ENCODE measurements at places on chromosomes 6 and 20. TPM values are rescaled to one million over a fixed set of nuclear protein-coding genes. Genes with fewer than 3 reads are reported as not detected.
A peak's percentile ranks its signal among the peaks of the same experiment; 100 is the strongest.

DNA sequence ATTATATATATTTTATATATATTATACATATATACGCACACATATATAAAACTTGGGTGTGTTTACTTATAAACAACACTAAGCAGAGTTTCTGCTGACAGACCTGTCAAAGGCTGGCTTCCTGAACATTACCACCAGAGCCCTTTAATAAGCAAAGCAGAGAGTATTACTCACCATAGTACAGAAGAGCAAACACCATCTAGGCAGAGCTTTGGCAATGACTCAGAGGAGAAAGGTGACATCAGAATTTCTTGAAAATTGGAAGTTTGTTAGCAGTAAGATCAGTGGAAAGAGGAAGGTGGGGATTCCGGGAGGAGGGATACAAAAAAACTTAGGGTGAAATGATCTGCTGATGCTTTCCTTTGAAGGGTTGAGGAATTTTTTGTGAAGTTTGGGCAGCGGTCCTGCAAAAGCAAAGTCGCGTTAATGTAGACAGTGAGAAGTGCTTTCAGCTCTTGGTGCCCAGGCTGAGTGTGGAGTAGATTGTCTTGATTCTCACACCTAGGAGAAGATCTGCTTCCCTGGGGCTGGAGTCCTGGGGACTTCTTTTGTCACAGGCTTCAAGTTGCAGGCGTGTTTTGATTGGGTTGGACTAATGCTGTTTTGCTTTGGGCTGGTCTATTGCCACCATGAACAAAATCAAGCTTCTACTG is 109.6 kb upstream of the BACH2 start:
- DNase-seq, result no peak

DNA sequence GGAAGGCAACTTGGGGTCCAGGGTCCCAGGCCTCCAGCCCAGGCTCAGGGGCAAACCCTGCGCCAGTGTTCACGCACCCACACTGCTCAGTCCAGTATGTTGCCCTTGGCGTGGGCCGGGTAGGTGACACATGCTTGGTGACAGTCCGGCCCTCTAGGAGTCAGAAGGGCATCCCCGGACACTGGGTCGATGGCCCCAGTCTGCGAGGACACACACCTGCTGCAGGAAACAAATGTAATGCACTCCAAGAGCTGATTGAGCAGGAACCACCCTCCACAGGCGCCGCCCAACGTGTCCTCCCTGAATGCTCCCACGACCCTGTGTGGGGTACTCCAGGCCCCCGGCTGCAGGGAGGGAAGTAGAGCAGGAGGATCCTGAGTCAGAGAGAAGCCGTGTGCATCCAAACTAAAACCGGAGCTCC is 160.7 kb downstream of the DLL1 start:
- DNase-seq, result no peak

- no peak for DNase-seq
These were observed 158.1 kb upstream of the RPS6KA2 start for GRCh38 chr6:166785131-166785530.

- DNase-seq, result peak; percentile 41
These were observed 105.7 kb downstream of the LCA5 start for GRCh38 chr6:79431537-79431933.

GRCh38 chr20:1423625-1424106 is 30.8 kb upstream of the FKBP1A start:
- peak; percentile 94 for DNase-seq

GRCh38 chr20:13119583-13119982 is 101.5 kb upstream of the ISM1 start:
- DNase-seq, result peak; percentile 52

DNA sequence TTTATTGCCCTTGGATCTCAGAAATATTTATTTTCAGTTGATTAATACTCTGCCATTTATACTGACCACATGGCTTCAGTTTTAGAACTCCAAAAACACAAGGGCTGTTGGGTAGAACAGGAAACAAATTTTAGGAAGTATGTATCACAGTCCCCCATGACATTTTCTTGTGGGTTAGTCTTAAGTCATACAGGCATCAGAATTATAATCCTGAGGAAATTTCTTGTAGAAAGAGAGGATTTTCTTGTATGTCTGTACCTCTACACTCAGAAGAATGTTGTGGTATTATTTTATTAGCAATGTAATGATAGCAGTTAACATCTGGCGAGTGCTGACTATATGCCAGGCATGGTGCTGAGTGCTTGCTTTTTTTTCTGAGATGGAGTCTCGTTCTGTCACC is 302.9 kb downstream of the CLIC5 start:
- no peak for DNase-seq

DNA sequence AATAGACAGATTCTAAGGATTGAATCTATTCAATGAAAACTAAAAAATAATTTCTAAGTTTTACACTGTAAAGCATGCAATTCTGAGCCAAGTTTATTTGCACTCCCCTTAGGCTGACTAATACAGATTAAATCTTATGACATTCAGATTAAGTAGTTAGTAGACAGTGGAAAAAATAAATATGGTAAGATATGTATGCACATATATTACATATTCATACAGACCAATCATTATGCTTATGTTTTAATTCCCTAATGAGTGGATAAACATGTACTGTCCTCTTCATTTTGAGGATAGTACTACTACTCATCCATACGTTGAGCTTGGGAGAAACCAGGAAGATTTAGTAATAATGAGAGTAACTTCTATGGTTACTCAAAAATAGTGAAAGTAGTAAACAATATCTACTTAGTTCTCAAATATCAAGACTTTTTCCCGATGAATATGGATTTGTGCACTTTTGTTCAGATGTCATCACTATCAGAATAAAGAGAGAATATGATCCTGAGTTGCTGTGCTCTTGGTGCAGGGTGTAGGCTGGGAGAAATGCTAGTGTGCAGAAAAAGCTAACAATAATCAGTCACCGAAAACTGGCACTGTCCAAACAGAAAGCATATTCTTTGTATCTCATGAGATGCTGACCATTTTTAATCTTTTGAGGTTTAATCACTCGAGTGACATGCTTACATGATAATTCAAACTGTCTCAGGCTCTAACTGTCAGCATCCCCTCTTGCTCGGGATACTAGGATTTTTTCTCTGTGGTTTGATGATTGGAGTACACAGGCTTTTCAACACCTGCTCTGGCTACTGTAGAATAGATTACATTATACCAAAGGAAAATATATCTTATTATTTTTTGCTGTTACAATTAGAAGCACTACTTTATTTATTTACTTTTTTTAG is 111.6 kb downstream of the EPHA7 start:
- DNase-seq, result no peak

GRCh38 chr20:32707691-32708581 is 34.2 kb upstream of the C20orf203 start:
- DNase-seq, result no peak

- no peak for DNase-seq
These were observed 234.7 kb downstream of the TRDN start for GRCh38 chr6:123402052-123402451.

- DNase-seq, result no peak
These were observed 20.2 kb downstream of the ADNP start for GRCh38 chr20:50911030-50911429.

- no peak for DNase-seq
These were observed 235.4 kb downstream of the CDKAL1 start for GRCh38 chr6:20769631-20770030.

DNA sequence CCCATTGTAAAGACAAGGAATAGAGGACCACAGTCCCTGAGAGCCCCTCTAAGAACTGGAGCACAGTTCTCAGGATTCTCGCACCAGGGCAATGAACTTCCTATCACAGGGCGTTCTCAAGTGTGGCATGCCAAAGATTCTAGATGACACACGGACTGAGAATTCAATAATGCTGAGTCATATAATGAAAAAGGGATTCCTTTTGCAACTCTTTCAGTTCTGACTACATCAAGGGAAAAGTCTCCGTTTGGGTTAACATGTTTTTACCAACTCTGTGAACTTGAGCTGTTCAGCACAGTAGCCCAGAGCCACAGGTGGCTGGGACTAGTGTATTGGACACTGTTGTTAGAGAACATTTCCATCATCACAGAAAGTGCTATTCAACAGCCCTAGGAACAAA is 3.4 kb downstream of the MED20 start:
- no peak for DNase-seq

GRCh38 chr6:33909737-33910136 is 105.9 kb upstream of the MLN start:
- DNase-seq, result no peak

GRCh38 chr6:7895125-7895423 is 15.5 kb downstream of the TXNDC5 start:
- no peak for DNase-seq

DNA sequence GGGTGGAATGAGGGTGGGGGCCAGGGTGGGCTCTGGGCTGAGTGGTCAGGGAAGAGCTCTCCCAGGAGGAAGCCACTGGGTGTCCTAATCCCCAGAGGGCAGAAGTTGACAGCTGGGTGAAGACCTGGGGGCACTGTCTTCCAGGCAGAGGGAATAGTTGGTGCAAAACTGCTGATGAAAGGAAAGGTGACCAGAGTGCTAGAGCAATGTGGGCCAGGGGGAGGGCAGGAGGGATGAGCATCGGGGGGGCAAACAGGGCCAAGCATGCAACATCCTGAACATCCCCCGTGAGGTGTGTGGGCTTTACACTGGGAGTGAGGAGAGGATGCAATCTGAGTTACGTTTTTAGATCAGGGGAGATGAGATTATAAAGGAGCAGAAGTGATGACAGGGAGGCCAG is 97.8 kb downstream of the NOL4L start:
- DNase-seq, result no peak

DNA sequence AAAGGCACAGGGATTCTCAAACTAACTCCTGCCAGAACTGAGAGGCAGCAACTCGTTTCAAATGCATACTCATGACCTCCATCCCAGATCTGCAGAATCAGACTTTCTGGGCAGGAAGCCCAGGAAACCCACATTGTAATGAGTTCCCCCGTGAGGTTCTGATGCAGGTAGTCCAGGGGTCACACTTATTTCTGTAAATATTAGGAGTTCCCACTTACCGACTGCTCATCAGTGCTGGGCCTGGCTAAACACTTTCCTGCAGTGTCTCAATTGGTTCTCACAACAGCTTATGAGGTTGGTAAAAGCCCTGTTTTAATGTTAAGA is 11.6 kb downstream of the DUSP15 start:
- no peak for DNase-seq

DNA sequence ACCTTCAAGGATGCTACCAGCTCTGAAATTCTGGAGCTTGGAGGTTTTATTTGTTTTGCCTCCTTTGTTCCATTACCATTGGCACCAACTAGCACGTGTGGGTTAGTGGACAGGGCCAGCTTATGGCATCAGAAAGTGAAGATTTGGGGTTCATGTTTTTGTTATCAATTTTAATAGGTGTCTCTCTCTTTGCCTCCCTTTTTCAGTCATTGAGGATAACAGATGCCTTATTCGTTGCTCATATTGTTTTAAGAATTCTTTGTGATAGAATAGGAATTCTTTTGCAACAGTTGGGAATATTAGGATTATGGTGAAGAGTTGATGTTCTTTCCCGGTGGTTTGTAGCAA is 22.9 kb downstream of the TMC2 start:
- no peak for DNase-seq

DNA sequence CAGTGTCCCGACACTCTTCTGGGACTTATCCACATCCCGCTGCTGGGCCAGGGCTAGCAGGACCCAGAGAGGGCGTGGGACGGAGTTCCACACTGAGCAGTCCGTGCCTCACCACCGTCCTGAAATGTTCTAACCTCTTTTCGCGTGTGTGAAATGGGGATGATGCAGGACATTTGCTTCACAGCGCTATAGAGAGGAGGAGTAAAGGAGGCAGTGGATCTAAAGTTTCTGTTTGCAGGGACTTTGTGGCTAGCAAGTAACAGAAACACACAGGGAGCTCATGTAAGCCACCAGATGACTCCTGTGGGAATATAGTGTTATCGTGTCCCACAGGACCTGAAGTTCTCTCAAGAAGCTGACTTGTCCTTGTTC is 634 bp downstream of the ITPA start:
- no peak for DNase-seq

DNA sequence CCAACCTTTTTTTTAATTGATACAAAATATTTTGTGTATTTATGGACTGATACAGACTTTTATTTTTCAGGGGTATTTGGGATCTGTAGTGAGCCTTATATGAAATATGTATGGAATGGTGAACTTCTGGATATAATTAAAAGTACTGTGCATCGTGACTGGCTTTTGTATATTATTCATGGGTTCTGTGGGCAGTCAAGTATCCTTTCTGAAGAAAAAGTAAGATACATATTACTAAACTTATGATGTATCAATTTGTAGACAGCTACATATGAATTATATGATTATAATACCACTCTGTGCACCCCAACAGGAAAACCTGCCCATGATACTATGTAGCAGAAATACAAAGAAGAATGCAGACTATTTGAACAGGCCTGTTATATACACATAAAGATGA is 47.2 kb downstream of the FIG4 start:
- no peak for DNase-seq

- DNase-seq, result no peak
These were observed 6.9 kb downstream of the ZMYND8 start for GRCh38 chr20:47349365-47350180.

DNA sequence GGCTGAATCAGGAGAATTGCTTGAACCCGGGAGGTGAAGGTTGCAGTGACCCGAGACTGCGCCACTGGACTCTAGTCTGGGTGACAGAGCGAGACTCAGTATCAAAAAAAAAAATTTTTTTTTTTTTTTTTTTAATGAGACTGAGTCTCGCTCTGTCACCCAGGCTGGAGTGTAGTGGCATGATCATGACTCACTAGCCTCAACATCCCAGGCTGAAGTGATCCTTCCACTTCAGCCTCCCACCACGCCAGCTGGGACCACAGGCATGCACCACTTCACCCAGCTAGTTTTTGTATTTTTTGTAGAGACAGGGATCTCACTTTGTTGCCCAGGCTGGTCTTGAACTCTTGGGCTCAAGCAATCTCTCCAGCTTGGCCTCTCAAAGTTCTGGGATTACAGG is 53.3 kb downstream of the MYO6 start:
- DNase-seq, result no peak

DNA sequence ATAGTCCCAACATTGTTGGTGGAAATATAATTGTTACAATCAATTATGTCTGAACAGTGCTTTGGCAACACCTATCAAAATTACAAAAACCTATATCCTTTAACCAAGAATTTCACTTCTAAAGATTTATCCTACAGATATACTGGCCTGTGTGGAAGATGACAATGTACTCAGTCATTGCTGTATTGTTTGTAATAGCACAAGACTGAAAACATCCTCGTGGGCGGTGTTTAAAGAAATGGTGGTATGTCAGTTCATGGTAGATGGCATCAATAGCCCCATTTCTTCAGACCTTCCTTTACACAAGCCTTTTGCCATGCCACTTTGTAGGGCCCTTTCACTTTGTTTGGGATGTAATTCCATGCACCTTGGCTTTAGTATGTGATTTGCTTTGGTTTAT is 9.8 kb upstream of the TPBG start:
- no peak for DNase-seq

DNA sequence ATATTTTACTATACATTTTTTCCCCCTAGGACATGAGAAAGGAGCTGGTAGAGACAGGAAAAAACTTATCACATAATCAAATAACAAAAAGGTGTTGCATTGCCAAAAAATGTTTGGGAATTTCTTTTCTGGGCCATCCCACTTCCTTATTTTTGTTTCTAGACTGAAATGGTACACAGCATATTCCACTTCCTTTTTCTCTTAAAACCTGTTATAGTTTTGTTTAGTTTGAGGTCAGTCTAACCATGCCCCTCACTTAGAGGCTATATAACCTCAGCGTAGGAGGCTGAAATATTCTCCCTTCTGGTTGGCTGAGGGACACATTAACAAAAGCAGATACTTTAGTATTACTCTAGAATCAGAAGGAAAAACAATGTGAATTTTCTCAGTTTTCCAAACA is 323.9 kb downstream of the GJA1 start:
- DNase-seq, result no peak

Gene DNMT3B
- total RNA-seq, result 996 TPM

Gene ANKS1A
- total RNA-seq, result 26.5 TPM

Gene ARMC12
- 1.5 TPM for total RNA-seq

Gene CYP24A1
- not detected for total RNA-seq

Gene ANKRD6
- 5.4 TPM for total RNA-seq
